ENCODE measurements at places on chromosomes 5 and 9.

- no peak overlapping the region for H3K27ac ChIP-seq
- no peaks in the 10 kb centered on the region for H3K27me3 ChIP-seq
- no peaks in the 10 kb centered on the region for H3K36me3 ChIP-seq
- peaks cover 8% of the 10 kb centered on the region for H3K4me1 ChIP-seq
These were observed 1063.2 kb upstream of the ACO1 start for GRCh38 chr9:31321256-31321655.

DNA sequence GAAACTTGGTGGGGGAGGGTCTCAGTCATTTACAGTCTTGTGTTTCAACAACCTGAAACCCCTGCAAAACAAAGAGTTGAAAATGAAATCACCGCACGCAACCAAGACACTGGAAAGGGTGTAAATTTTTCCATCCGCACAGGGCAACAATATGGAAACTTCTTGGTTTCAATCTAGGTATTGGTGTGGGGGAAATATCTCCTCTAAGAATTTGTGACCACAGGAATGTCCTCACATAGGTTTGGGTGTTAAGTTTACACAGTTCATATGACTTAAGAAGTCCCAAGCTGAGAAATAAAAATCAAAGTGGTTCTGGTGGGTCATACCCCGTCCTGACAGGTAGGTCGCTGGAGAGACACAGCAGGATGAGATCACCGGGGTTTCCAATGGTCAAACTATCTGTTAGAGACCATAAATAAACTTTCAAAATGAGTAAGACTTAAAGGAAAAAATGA is 51.9 kb upstream of the PIP5K1B start:
- no peaks in the 10 kb centered on the region for H3K36me3 ChIP-seq
- no peak overlapping the region for H3K4me3 ChIP-seq
- H3K4me1 ChIP-seq = peaks cover 16% of the 10 kb centered on the region
- H3K27me3 ChIP-seq = no peaks in the 10 kb centered on the region
- H3K27ac ChIP-seq = no peak overlapping the region
- no peak for DNase-seq

DNA sequence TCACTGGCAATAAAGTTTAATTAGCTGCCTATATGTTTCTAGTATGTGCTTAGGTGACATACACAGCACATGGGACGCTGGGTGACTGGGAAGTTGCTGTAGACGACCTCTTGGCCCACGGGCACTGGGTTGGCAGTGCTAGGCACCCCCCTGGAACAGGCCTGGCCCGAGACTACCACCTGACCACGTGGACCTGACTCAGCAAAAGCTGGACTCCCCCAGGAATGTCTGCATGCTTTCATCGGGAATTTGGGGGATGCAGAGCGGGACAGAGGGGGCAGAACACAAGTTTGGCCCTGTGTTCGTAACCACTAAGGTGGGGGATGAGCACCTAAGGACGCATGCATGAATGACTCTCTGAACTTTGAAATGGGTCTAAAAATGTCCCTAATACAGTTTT is 16.6 kb upstream of the INPP5E start:
- DNase-seq = no peak
- H3K4me3 ChIP-seq = no peak overlapping the region
- peaks cover 80% of the 10 kb centered on the region for H3K36me3 ChIP-seq

DNA sequence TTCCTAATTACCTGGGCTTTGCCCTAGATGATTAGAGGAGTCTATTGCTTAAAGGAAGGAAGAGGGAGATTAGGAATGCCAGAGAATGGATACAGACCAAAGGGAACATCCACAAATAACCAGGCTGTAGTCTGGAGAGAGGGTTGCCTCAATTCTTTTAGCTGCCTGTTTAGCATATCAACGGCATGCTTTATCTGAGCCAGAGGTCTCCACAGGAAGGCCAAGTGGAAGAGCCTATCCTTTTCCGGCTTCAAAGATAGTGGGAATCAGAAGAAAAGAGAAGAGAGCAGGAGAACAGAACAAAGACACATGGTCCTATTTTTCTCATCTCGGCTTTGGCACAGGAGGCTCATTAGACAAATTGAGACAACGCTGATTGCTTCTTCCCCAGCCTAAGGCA is 142.4 kb downstream of the NMUR2 start:
- DNase-seq = no peak
- no peaks in the 10 kb centered on the region for H3K27me3 ChIP-seq
- no peaks in the 10 kb centered on the region for H3K36me3 ChIP-seq
- H3K4me3 ChIP-seq = no peak overlapping the region
- no peak overlapping the region for H3K27ac ChIP-seq

GRCh38 chr5:93620487-93621326 is 37.7 kb downstream of the NR2F1 start:
- no peaks in the 10 kb centered on the region for H3K36me3 ChIP-seq
- peak overlapping the region; percentile 84 for H3K4me3 ChIP-seq
- DNase-seq = peak; percentile 76
- peaks cover 8% of the 10 kb centered on the region for H3K27me3 ChIP-seq
- H3K27ac ChIP-seq = no peak overlapping the region

DNA sequence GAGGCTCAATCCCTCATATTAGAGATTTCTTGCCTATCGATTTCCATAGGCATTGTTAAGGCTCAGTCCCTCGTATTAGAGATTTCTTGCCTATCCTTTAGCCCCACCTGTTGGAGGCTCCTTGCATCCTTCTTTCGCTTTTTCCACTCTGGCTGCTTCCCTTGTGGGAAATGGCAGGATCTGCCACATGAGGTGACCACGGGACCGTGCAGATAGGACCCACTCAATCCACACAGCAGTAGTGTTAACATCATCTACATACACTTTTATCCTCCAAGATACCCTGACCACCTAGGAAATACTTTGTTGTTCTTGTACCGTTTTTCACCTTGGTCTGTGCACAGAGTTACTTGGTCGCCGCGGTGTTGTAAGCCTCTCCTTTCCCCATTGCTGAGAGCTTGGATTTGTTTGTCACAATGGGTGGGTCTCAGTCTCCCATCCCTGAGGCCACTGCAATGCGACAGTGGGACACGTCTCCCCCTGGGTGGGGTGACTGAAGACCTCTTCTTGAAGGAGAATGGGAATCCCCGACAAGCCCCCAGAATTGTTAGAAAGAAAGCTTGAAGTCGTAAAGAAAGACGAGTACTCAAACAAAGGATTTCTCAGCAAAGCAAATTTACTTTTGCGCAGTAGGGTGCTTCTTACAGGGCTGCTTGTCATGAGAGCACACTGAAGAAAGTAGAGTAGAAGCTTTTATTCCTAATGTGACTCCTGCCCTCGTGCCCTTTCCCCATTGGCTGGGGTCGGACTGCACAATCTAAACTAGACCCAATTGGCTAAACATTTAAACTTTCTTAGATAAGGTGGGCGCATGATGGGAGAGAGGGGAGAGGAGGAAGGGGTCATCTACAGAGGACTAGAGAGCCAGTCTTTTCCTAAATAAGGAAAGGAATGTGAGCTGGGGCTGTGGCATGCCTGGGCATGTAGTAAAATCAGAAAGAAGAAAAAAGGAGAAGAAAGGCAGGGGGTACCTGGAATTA is 19.8 kb downstream of the IFT74 start:
- no peaks in the 10 kb centered on the region for H3K4me1 ChIP-seq
- no peak overlapping the region for H3K27ac ChIP-seq
- peaks cover 3% of the 10 kb centered on the region for H3K36me3 ChIP-seq
- H3K4me3 ChIP-seq = no peak overlapping the region
- DNase-seq = peak; percentile 25
- H3K27me3 ChIP-seq = no peaks in the 10 kb centered on the region

DNA sequence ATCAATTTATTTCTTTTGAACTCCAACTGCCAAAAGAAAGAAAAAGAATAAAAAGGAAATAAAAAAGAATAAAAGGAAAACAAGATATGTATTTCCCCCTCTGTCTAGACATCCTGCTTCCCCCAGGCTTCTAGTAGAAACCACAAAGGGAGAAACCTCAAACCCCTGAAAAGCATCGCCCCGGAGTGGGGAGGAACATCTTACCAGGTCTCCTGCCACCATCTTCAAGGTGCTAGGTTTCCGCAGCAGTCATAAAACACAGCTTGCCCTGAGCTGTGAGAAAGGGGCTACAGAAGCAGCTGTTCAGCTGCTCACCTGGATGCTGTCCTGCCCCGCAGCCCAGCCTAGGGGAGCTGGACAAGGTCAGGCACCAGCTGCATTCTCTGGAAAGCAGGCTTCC is 487.7 kb downstream of the GADD45G start:
- no peaks in the 10 kb centered on the region for H3K27me3 ChIP-seq
- H3K4me3 ChIP-seq = no peak overlapping the region
- DNase-seq = no peak

DNA sequence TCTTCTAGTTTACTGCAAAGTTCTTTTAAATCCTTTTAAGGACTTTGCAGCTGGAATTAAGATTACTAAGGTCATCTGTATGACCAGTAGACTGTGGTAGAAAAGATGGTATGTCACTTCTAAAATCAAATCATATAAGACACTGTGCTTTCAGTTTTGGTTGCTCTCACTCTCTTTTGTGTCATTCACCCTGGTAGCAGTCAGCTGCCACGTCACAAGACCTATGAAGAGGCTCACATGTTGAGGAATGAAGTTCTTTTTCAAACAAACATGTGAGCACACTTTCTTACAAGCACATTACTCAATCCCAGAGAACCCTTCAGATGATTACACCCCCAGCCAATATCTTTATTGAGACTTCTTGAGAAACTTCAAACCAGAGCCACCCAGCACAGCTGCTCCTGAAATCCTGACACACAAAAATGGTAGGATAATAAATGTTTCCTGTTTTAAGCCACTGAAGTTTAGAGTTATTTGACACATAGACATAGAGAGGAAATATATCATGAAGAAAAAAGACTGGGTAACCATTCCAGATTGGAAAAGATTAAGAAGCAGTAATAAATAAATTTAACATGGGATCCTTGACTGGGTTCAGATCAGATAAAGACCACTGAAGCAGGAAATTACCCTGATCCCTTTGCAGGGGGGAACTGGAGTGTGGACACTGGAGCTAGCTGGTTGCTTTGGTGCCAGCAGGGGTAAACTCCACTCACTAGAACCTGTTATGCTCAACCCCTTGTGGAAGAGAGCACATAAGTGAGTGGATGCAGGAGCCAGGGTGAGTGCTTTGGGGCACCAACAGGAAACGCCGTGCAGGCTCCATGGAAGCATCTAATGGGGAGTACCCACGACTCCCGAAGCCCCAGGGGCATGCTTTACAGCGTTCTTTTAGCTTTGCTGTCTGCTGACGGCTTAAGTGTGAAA is 64.1 kb downstream of the SLCO4C1 start:
- peaks cover 2% of the 10 kb centered on the region for H3K4me1 ChIP-seq
- no peak for DNase-seq
- H3K27ac ChIP-seq = no peak overlapping the region

GRCh38 chr9:134136118-134136995 is 475 bp downstream of the WDR5 start:
- H3K36me3 ChIP-seq = peaks cover 14% of the 10 kb centered on the region
- H3K4me3 ChIP-seq = peak overlapping the region; percentile 4
- H3K27ac ChIP-seq = no peak overlapping the region
- peaks cover 30% of the 10 kb centered on the region for H3K4me1 ChIP-seq
- DNase-seq = peak; percentile 48

DNA sequence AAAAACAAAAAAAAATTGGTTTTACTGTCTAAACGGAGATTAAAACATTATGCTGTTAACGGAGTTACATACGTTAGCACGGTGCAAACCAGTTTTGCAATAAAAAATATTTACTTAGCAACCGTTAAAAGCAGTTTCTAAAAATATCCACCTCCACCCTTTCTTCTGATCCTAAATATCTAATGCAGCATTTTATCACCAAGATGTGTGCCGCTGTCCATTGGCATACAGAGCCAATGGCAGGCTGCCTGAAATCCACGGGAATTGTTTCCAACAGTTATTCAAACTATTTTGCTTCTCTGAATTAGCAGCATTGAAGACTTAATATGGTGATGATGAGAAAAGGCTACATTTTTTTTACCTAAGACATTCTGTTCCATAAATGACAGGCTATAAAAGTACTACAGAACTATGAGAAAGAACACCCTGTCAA is 61.6 kb downstream of the CSNK1A1 start:
- H3K36me3 ChIP-seq = no peaks in the 10 kb centered on the region
- no peak for DNase-seq
- H3K4me3 ChIP-seq = no peak overlapping the region
- no peaks in the 10 kb centered on the region for H3K4me1 ChIP-seq

DNA sequence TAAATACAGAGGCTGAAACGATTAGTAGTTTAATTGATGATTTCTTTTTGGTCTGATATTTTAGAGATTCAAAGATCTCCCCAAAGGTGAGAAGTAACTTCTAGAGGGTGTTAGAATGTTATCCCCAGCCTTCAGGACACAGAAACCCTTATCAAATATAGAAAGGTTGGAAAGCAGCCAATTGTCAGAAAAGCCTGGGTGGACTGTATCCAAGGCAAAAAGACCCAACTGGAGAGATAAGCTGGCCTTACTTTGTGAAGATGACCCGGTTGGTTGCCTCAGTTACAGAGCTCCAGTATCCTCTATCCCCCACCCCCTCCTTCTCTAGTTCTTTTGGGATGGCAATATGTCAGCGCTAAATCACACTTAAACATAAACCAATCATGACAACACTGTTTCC is 75.7 kb downstream of the GCNT4 start:
- H3K4me1 ChIP-seq = no peaks in the 10 kb centered on the region
- no peak overlapping the region for H3K27ac ChIP-seq
- no peak for DNase-seq

DNA sequence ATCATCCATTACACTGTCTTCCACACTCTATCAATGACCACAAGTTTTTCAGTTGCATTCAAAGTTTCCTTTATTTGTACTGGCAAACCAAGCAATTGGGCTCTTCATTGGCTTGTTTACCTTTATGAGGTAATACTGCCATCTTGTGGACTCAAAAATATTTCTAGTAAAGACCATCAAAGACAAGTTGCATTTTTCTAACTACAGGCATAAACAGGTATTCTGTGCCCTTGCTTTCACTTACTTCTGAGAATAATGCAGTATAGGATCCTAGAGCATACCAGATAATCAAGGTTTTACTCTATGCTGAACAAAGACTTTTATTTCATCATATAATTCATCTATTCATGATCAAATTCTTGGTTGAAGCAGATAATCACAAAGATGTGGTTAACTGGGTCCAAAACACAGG is 173.7 kb upstream of the POU5F2 start:
- H3K4me1 ChIP-seq = no peaks in the 10 kb centered on the region
- peak; percentile 51 for DNase-seq
- no peaks in the 10 kb centered on the region for H3K27me3 ChIP-seq

- H3K36me3 ChIP-seq = no peaks in the 10 kb centered on the region
- DNase-seq = no peak
- peaks cover 14% of the 10 kb centered on the region for H3K4me1 ChIP-seq
- peaks cover 35% of the 10 kb centered on the region for H3K27me3 ChIP-seq
These were observed 967 bp downstream of the NEURL1B start for GRCh38 chr5:172642051-172642409.

All from B cell (primary cell).